Tibial artery (tissue), 4 donors: ENCODE measurements at places on chromosomes 3 and 15.

- H3K36me3 ChIP-seq, result no peaks in the 10 kb centered on the region
- no peaks in the 10 kb centered on the region for H3K27me3 ChIP-seq
- H3K4me1 ChIP-seq, result no peaks in the 10 kb centered on the region
- DNase-seq, result no peak
- H3K27ac ChIP-seq, result no peak overlapping the region
Observed at GRCh38 chr3:29516164-29516563, 235.3 kb downstream of the RBMS3 start.

GRCh38 chr3:15345066-15345607, 12.8 kb upstream of the SH3BP5 start:
- no peaks in the 10 kb centered on the region for H3K4me1 ChIP-seq
- DNase-seq, result no peak
- no peak overlapping the region for H3K27ac ChIP-seq
- H3K27me3 ChIP-seq, result no peaks in the 10 kb centered on the region
- H3K36me3 ChIP-seq, result no peaks in the 10 kb centered on the region

DNA sequence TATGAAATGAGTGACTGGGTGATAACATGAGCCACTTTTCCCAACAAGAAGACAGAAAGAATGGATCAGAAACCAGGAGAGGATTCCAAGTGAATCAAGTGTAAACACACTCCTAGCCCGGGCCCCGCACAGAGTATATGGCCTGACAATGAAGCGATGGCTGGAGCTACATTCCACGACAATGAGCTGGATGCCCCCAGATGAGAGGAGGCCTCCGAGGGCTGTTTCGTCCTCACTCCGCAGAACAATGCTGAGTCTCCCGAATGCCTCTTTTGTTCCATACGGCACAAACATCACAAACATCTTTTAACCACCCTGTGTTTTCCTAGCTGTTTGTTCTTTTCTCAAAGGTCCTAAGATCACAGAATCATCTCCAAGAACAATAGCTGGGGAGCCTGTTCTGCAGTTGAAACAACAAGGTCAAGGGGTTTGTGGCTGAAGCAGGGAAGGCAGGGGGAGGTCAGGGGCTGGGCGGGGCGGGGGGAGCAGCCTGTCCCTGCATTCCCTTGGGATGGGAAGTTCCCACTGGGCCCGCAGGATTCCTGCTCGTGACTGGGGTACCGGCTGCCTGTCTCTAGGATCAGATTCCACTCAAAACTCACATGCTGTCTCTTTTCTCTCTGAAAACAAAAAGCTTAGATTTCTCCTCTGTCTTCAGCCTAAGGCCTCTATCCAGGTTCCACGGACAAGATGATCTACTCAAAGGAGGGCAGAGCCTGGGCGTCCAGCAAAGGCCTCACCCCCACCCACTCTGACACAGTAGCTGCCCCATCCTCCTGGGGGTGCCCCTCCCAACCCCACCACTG, 151.3 kb downstream of the XXYLT1 start:
- DNase-seq, result no peak
- H3K4me1 ChIP-seq, result no peaks in the 10 kb centered on the region
- H3K4me3 ChIP-seq, result no peak overlapping the region
- H3K36me3 ChIP-seq, result no peaks in the 10 kb centered on the region
- no peaks in the 10 kb centered on the region for H3K27me3 ChIP-seq

GRCh38 chr3:172138792-172139507, 99.6 kb downstream of the FNDC3B start:
- H3K27ac ChIP-seq, result peak overlapping the region; percentile 69
- no peak overlapping the region for H3K4me3 ChIP-seq
- DNase-seq, result peak; percentile 85
- no peaks in the 10 kb centered on the region for H3K27me3 ChIP-seq

- no peak for DNase-seq
- no peaks in the 10 kb centered on the region for H3K36me3 ChIP-seq
- no peak overlapping the region for H3K4me3 ChIP-seq
Observed at GRCh38 chr3:39188271-39189149, 3.9 kb downstream of the XIRP1 start.

DNA sequence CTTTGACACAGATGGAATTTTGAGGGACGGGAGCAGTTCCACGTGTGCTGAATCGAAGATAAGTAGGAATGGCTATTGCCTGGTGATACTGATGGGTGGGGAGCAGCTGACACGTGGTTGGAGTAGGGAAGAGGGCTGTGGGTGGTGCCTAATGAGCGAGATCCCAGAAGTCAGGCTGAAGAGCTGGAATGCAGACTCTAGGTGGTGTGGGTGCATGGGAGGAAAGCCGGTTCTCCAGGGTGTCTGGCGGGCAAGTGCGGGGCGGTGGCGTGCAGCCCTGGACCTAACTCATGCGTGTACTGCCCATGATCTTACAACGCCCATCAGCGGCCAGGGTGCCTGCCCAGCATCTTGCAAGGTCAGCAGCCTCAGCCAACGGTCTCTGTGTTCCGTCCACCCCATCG, 63.1 kb downstream of the ARNT2 start:
- no peaks in the 10 kb centered on the region for H3K27me3 ChIP-seq
- H3K4me3 ChIP-seq, result no peak overlapping the region
- no peak overlapping the region for H3K27ac ChIP-seq
- DNase-seq, result no peak
- peaks cover 21% of the 10 kb centered on the region for H3K36me3 ChIP-seq

- no peak for DNase-seq
- peaks cover 14% of the 10 kb centered on the region for H3K4me1 ChIP-seq
- no peak overlapping the region for H3K27ac ChIP-seq
- no peak overlapping the region for H3K4me3 ChIP-seq
- H3K36me3 ChIP-seq, result no peaks in the 10 kb centered on the region
- H3K27me3 ChIP-seq, result no peaks in the 10 kb centered on the region
Observed at GRCh38 chr15:64642875-64643274, 132.5 kb downstream of the RBPMS2 start.

GRCh38 chr15:47139965-47140364, 577.3 kb upstream of the SEMA6D start:
- H3K27ac ChIP-seq, result no peak overlapping the region
- H3K4me1 ChIP-seq, result no peaks in the 10 kb centered on the region
- no peaks in the 10 kb centered on the region for H3K27me3 ChIP-seq
- H3K36me3 ChIP-seq, result no peaks in the 10 kb centered on the region
- DNase-seq, result no peak
- H3K4me3 ChIP-seq, result no peak overlapping the region

DNA sequence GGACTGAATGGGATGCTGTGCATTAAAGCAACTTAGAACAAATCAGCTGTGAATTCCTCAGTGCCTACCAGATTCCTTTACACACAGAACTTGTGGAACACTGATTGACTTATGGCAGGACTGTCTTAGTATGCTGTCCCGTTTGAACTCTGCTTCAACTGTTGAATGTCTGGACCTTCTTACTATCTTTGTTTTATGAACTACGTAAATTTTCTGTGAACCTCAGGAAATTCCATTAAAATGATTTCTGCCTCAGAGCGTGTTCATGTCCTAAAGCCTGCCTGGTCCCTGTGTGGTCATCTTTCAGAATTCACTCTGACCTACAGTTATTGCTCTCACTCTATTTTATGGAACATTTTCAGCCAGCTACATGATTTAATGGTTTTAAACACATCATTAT, 29.4 kb upstream of the FBN1 start:
- H3K36me3 ChIP-seq, result no peaks in the 10 kb centered on the region
- H3K4me1 ChIP-seq, result no peaks in the 10 kb centered on the region
- H3K4me3 ChIP-seq, result no peak overlapping the region
- H3K27ac ChIP-seq, result no peak overlapping the region
- H3K27me3 ChIP-seq, result no peaks in the 10 kb centered on the region
- DNase-seq, result no peak

DNA sequence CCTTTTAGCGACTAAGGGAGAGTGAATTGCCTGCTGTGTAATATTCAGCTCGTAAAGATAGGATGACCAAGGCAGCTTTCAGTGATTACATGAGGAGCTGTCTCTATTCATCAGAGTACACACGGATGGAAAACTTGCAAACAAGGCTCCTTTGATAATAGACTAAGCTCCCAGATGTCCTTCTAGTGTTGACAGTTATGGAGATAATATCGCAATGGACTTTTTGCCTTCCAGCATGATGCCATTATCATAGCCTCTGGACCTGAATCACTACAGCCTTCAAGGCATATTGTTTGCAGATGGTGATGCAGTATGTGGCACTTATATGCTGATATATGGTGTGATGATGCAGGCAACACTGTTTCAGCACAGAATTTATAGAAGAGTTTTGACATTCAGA, 93.9 kb downstream of the ECT2 start:
- DNase-seq, result no peak
- H3K4me3 ChIP-seq, result no peak overlapping the region
- no peaks in the 10 kb centered on the region for H3K4me1 ChIP-seq
- no peak overlapping the region for H3K27ac ChIP-seq
- H3K36me3 ChIP-seq, result no peaks in the 10 kb centered on the region

DNA sequence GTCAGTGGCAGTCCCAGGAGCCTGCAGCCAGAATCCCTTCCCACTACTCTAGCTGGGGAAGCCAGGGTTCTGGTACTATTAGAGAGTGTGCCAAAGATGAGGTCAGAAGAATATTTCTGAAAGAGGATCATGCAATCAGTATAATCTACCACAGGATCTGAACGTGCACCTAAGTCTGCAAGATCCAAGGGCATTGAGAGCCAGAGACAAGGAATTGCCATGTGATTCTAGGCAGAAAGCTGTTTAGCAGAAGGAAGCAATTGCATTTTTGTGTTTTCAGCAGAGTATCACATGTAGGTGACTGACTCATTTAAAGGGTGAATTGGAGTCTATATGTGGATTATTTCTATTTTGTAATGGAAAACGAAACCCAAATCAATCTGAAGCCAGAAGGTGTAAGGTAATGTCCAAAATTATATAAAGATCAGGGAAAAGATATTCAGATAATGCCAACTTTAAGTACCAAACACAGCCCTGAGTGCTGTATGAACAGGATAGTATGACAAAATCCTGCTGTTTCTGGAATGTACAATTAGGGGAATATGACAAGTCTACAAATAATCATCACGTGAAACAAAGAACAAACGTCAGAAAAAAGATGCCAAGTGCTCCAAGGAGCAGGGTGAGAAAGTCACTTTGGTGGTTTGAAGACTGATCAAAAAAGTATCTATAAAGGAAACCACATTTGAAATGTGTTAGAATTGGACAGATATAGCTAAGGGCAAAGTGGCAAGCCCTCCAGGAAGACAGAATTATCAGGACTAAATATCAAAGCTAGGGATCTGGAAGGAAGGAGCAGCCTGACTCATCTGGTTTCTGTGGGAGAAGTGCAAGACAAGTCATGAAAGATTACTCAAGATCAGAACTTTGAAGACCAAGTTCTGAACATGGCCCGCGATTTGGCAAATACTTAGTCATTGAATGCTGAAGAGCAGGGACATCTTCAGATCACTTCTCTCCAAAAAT, 1036.6 kb downstream of the NTRK3 start:
- no peak for DNase-seq
- H3K27me3 ChIP-seq, result no peaks in the 10 kb centered on the region
- H3K4me3 ChIP-seq, result no peak overlapping the region
- H3K36me3 ChIP-seq, result no peaks in the 10 kb centered on the region
- H3K4me1 ChIP-seq, result no peaks in the 10 kb centered on the region

DNA sequence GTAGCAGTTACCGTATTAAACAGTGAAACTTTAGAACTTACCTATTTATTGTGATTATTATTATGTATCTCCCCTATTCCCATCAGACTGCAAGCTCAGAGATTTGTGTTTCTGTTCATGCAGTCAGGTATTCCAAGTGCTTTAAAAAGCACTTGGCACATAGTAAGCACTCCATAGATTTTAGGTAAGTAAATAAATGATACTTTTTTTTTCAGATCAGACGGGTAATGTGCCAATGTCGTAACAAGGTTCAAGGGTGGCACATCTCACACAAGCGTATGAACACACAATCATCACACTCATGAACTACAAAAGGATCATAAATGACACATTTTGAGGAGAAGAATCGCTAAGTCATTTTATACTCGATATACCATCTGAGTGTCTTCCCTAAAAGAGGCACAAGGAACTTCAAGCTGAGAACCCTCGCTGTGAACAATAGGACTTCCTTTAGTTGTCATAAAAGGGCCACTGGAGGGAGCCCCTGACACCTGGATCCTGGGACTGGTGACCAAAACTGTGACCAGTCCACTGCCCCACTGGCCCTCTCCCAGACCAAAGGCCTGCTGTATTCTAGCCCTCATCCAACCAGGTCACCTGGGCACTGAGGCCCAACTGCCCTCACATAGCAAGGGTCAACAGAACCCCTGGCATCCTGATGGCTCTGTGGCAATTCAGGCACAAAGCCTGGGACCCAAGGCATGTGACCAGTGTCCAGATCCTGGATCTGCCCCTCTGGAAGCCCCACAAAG, 32.1 kb downstream of the KIF9 start:
- H3K4me1 ChIP-seq, result no peaks in the 10 kb centered on the region
- DNase-seq, result no peak
- H3K27me3 ChIP-seq, result peaks cover 7% of the 10 kb centered on the region
- no peak overlapping the region for H3K27ac ChIP-seq
- H3K4me3 ChIP-seq, result no peak overlapping the region
- no peaks in the 10 kb centered on the region for H3K36me3 ChIP-seq

GRCh38 chr3:155178810-155179436, 98.8 kb downstream of the MME start:
- no peak for DNase-seq
- no peak overlapping the region for H3K27ac ChIP-seq
- H3K27me3 ChIP-seq, result no peaks in the 10 kb centered on the region
- no peaks in the 10 kb centered on the region for H3K4me1 ChIP-seq
- H3K4me3 ChIP-seq, result no peak overlapping the region

DNA sequence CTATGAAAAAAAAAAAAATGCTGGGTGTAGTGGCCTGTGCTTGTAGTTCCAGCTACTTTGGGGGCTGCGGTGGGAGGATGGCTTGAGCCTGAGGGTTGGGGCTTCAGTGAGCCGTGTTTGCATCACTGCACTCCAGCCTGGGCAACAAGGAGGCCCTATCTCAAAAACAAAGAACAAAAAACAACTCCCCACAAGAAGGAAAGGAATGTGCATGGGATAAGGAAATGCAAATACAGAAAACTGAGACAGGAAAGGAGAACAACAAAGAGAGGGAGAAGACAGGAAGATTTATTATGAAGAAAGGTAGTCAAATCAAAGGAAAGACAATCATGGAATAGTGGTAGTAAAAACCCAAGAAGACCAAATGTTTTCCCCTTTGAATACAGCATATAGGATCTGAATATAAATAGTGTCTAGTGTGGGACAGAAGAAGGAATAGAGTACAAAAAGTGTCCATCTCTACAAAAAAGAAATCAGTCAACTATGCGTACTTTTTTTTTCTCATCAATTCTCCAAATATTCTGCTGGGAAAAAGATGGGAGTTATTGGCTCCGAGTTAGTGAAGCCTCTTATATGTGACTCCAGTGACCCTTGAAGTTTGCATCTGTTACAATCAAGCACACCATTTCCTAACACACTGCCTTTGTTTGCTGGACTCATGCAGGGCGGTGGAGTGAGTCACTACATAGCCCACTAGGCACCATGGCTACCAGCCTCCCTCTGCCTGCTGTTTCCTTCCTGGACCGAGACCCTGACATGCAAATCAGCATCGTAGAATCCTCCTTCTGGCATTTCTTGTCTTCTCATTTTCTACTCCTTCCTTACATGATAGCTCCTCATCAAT, 101.2 kb upstream of the PTX3 start:
- H3K27ac ChIP-seq, result no peak overlapping the region
- H3K4me1 ChIP-seq, result no peaks in the 10 kb centered on the region
- no peak overlapping the region for H3K4me3 ChIP-seq
- H3K27me3 ChIP-seq, result no peaks in the 10 kb centered on the region
- H3K36me3 ChIP-seq, result no peaks in the 10 kb centered on the region
